ENCODE measurements at places on chromosomes 16 and 17.

- no peak for DNase-seq
Measured at GRCh38 chr17:5719976-5720375, 135.7 kb upstream of the NLRP1 start.

DNA sequence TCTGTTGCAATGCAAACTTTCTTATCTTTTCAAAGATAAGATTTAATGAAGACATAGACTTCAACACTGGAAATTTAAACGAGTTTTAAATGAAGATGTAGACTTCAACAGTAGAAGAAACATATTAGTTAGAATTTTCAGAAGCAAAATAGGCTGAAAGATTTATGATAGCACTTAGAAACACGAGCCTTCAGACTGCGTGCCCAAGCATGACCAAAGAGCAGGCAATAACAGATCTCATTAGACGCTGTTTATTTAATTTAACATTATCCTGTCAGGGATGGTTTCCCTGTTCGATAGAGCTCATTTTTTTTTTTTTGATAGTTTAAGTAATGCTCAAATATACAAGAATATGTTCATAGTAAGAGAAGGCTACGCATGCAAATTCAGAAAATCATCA, 604.7 kb upstream of the SOX9 start:
- DNase-seq, result peak; percentile 56

DNA sequence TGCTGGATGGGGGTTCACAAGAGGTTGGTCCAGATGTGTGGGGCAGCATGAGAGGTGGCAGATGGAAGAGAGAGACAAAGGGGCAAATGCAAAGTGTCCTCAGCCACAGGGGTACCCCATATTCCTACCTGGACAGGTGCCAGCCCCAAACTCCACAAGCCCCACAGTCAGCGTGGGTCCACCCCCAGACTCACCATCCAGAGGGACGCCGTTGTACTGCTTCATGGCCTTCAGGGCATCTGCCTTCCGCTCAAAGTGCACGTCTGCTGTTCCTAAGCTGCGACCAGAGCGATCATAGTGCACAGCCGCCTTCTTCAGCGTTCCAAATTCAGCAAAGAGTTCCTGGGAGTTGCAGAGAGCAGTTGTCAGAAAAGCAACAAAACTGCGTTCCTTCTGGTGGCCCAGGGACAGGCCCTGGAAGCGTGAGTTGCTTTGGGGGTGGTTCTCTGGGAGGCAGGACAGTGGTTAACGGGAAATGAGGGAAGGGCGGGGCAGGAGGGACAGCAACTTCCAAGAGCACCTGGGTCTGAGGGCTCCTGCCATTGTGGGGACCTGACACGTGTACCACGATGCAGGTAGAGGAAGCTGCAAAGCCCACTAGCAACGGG, 2.3 kb downstream of the ALYREF start:
- no peak for DNase-seq

DNA sequence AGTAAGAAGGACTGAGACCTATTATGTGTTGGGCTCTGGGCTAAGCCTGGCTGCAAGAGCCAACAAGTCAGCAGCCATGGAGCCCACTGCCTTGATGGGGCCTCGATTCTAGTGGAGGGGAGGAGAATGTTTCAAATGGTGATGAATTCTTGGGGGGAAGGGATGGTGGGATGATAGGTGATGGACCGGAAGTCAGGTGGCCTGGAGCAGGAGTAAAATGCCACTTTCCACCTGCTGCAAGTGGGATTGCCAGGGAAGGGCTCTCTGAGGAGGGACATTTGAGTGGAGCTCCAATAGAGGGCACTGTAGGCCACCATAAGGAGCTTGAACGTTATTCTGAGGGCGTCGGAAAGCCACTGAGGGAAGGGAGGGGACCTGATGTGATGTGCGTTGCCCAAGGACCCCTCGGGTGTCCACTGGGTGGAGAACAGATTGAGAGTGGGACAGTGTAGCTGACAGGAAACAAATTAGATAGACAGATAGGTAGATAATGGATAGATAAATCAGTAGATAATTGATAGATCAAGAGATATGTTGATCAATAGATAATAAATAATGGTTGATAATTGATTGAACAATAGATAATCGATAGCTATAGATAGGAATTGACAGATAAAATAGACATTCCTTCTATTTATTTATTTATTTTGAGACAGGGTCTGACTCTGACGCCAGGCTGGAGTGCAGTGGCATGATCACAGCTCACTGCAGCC, 18.2 kb upstream of the NXPH3 start:
- peak; percentile 73 for DNase-seq

DNA sequence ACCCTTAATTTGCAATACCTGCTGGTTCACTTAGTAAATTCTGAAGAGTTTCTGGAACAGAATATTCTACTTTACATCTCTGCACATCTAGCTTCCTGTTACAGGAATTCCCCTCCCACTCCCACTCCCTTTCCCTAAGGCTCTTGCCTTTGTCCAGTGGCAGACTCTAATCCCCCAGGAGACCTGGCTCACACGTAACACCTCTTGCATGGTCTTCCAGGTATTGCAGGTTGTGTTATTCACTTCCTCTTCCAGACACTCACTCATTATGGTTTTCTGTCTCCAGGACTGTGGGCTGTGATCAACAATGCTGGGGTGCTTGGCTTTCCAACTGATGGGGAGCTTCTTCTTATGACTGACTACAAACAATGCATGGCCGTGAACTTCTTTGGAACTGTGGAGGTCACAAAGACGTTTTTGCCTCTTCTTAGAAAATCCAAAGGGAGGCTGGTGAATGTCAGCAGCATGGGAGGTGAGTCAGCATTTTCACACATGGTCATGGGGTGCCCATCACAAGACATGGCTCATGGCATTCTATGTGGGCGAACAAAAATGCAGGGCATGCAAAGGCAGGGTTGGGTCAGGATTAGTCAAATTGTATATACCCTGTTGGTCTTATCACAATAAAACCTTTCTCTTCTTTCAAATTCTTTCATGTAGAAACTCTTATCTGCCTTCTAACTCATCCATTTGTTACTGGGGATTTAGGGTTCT, 35.8 kb downstream of the HSD17B2 start:
- DNase-seq, result no peak

- DNase-seq, result no peak
Measured at GRCh38 chr17:15263206-15263579, 1.9 kb downstream of the PMP22 start.

DNA sequence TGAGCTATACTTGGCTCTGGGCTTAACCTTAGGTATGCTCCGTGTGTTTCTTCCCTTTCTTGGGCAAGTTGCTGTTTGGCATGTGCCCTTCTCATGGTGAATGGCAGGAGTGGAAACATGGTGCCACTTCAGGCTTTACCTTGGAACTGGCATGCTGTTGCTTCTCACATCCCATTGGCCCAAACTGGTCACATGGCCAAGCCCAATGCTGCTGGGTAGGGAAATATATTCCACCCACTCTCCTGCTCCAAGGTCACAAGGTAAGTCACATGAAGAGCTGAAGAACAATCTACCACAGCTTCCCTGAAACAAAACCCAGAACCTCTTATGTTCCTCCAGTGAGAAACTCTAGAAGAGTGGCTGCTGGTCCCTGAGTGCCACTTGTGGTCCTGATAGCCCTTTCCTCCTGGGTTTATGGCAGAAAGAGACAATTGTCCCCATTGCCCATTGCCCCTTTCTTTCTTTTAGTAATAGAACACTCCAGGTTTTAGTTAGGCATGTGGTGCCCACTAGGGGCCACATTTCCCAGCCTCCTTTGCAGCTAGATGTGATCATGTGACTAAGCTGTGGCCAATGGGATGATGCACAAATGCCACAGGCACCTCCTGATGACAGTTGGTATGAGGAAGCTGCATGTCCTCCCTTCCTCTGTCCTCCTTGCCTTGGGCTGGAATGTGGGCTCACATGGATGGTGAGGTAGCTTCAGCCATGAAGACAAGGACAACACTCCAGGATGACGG, 50.3 kb downstream of the MEOX1 start:
- DNase-seq, result no peak

DNA sequence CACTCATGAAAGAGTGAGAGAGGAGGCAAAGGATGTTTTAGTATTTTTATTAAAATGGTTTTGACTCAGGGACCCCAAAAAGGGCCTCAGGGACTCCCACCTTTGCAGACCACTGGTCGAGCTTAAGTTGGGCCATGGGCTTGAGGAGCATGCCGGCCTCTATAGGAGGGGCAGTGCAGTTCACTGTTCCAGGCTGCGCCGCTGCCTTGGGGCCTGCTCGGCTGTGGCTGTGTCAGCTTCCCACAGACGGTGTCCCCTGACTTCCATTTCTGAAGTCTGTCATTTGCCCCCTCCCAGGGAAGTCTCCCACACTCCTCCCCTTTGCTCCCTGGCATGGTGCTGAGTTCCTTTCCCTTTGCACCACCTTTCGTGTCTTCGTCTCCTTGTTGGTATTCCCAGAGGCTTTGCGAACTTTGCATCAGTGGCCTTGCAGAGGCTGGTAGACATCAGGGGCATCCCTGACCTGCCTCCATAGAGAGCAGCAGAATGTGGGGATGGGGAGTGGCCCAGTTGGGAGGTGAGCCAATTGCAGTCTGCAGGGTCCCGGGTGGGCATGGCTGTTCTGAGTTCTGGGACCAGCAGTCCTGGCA, 17.1 kb downstream of the MPRIP start:
- DNase-seq, result no peak

- no peak for DNase-seq
Measured at GRCh38 chr16:83306961-83307593, 500.7 kb upstream of the HSBP1 start.

DNA sequence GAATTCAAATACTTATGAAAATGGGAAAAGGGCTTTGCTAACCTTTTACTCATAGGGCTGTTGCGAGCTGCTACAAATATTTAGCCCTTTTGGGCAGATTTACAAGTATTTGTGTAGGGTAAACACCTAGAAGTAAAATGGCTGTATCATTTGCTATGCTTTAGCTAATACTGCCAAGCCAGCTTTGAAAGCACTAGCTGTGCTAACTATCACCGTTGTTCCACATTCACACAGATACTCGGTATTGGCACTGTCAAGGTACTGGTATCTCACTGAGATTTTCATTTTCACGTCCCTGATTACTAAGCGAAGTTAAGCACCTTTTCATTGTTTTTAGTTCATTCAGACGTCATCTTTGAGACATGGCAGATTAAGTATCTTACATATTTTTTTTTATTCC, 84.8 kb downstream of the GLG1 start:
- DNase-seq, result no peak

- DNase-seq, result no peak
Measured at GRCh38 chr16:50671644-50672260, 9.4 kb downstream of the SNX20 start.

GRCh38 chr16:57185446-57185944, 344 bp downstream of the PSME3IP1 start:
- DNase-seq, result peak; percentile 46

DNA sequence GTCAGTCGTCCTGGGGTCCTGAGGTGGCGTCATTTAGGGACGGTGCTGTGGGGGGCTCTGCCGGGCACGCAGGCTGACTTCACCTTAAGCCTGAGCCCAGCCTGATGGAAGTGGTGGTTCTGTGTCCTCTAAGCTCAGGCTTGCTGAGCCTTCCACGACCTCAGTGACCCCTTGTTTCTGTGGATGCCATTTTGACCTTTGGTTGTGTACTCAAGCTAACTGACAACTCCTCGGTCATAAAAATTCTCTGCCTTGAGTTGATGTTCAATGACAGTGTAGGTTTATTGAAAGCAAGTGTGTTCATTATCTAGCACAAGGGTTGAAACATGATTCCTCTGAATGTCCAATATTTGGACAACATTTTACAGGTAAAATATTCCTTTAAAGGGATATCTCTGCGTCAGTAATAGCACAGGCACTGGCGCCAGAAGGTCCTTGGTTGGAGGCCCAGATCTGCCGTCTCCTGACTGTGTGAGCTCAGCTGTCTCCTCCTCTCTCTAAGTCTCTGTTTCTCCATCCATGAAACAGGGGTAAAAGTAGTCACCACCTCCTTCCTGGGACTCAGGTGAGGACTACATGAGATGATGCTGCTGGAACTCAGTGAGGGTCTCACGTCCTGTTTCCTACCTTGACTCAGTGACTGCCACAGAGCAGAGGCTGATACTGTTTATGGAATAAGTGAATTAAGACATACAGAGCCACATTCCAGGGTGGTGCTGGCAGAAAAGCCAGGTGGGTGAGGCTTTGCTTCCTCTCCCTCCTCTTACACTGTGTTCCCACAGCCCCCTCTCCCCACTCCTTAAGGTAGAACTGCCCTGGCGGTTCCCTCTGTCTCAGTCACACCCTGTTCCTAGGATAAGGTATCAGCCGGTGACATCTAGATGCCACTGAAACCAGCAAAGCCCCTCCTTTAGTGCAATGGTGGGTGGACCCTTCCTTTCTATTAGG, 75.7 kb downstream of the IRF8 start:
- no peak for DNase-seq

GRCh38 chr17:66348584-66349165, 46.3 kb downstream of the PRKCA start:
- DNase-seq, result peak; percentile 12

- DNase-seq, result no peak
Measured at GRCh38 chr17:38562215-38562569, 43.6 kb downstream of the SRCIN1 start.

GRCh38 chr17:81295676-81296381, 722 bp upstream of the SLC38A10 start:
- peak; percentile 64 for DNase-seq

DNA sequence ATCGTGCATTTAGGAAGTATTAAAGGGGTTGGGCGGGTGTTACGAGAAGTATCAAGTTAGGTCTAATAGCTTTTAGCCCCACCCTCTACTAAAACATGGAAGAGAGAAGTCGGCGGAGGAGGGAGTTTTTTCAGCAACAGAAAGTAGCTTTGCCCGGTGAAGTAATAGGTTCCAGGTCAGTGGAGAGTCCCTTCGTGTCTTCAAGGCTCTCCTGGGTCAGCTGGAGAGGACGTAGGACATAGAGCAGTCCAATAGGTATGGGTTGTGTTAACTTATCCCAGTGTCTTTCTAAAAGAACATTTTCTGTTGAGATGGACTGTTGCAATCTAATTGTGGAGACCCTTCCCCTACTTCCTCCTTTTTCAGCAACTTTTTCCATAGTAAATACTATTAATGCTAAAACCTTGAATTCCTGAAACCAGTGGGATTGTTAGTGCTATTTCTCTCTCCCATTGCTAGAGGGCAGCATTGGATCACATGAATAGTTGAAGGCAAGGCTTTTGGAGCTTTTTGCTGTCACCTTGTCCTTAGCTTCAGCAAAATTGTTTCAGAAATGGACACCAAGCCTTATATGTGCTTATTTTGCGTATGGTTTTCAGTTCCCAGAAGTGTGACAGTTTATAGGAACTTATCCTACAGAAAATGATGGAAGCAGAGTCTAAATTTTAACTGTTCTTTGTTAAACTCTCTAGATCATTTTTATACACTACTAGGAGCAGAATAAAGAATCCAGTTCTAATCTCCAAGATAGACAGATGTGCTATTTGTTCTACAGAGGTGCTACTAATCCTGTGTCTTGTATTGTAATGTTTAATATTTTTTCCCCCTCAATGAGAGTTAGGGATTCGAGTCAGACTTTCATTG, 38.4 kb downstream of the UTP18 start:
- peak; percentile 43 for DNase-seq

DNA sequence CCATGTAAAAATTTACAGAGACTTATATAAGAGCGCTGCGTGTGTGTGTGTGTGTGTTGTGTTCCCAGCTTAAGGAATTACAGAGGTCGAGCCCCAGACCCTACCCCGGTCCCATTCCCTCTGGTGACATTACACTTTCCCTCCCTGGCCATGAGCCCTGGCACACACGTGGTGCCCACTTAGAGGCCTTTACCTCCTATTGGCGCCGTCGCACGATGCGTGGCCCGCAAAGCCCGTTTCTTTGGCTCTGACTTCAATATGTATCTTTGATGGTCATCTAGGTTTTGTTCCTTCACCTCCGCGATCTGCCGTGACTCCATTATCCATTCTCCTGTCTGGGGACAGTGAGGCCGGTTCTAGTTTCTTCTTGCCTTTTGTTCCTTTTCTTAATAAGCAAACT, 96.9 kb upstream of the CHMP6 start:
- no peak for DNase-seq

GRCh38 chr16:49460786-49461470, 87.3 kb downstream of the C16orf78 start:
- no peak for DNase-seq
